ENCODE measurements at places on chromosomes 11 and 22. TPM values are rescaled to one million over a fixed set of nuclear protein-coding genes. Genes with fewer than 3 reads are reported as not detected.

Gene ARVCF
- 2.8 TPM for total RNA-seq

Gene EFEMP2
- total RNA-seq: 334 TPM

DNA sequence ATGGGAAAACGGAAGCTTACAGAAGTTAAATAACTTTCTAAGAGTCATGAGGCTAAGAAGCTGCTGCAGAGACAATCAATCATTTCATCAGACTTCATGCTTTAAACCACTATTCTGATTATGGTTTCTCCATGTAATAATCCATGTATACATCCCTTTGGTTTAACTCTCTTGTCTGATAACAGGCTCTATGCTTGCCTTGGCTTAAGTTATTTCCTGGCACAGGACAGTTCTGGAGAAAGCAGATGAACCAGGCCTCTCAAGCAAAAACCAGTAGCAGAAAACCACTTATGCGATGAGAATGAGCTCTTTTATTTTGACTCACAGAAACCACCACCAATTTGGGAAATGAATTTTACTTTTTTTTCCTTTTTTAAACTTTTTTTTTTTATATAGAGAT is 6.5 kb upstream of the PCF11 start:
- no peak for DNase-seq

- DNase-seq: no peak
These were observed 21.6 kb downstream of the LRFN4 start for GRCh38 chr11:66878474-66878873.

DNA sequence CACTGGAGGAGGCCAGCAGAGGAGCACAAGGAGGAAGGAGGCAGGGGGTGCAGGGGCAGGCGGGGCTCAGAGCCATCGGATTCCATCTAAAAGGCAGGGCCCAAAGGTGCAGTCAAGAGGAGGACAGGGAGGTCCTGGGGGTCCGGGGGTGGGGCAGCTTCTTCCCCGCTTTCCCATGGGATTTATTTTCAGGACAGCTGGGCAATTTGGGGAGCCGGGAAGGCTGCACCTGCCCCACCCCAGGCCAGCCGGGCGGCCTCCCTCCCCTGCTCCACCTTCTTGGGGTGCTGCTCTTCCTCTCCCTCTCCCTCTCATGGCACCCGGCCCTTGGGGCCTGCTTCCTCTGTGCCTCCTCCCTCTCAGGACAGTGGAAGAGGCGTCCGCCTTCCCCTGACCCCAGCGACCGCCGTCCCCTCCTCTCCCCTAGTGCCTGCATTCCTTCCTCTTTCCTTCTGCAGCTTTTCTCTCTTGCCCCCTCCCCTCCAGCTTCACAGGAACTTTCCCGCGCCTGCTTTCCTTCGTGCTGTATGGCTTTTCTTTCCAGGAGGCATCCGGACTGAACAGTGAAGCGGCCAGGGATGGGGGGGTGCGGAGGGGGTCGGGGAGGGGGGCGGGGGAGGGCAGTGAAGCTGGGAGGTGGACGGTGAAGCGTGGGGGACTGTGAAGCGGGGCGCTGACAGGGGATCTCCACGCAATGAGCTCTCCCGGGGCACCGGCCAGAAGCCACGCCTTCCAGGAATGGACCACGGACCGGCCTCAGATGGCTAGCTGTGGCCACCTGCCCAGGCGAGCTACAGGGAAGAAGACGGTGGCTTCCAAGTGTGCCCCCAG is 26.9 kb downstream of the APOBEC3H start:
- no peak for DNase-seq
